CD4-positive, alpha-beta T cell (primary cell): ENCODE measurements at places on chromosomes 12 and 14.

- no peak for DNase-seq
These were observed 55.3 kb downstream of the FIGNL2 start for GRCh38 chr12:51793201-51793600.

GRCh38 chr14:63164108-63164683, 40.0 kb upstream of the RHOJ start:
- DNase-seq, result no peak

DNA sequence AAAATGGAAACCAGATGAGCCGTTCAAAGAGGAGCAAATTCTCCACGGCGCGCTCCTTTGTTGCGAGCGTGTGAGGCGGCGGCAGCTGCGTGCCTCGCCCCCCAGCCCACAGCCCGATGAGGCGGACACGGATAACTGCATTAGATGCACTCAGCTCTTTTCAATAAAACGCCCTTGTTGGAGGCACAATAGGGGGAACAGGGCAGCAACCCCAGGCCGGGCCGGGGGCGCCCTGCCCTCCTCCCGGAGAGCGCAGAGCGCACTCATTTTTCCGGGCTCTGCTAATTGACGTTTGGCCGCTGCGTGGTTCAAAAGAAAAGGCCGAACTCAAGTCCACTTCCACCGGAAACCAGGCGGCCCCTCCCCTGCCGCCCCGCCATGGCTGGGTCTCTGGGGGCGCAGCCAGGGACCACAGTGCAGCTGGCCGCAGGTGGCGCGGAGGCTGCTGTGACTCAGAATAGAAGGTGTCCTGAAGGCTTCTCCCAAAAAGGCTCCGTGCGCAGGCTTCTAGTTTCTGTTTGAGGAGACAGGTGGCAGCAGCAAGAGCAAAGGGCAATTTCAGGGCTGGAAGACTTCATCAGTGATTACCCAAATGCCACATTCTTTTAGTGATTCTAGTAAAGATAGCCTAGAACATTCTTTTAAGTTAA, 29.0 kb upstream of the SMOC1 start:
- DNase-seq, result no peak

- DNase-seq, result no peak
These were observed 3.3 kb upstream of the PAX9 start for GRCh38 chr14:36658123-36659009.

GRCh38 chr12:3532931-3533702, 42.1 kb downstream of the PRMT8 start:
- no peak for DNase-seq

- no peak for DNase-seq
These were observed 149.4 kb upstream of the HIF1A start for GRCh38 chr14:61545726-61546455.

DNA sequence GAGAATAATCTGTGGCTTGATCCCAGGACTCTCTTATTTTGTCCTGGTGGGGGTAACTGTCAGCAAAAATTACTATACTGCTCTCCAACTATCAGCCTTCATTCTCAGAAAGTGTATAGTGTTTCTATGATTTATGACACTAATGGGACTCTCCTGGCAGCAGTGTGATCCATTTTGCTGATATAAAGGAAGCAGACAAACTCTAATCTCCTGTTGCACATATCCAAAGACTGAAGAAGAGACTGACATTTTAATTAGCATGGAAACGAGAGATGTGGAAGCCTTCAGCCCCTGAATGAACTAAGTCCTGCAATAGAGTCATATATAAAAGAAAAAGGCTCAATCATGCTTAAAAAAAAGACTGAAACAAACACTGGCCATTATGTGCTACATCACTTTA, 127.8 kb upstream of the SSTR1 start:
- DNase-seq, result no peak

- no peak for DNase-seq
These were observed 3.8 kb upstream of the ARHGDIB start for GRCh38 chr12:14965221-14965620.

DNA sequence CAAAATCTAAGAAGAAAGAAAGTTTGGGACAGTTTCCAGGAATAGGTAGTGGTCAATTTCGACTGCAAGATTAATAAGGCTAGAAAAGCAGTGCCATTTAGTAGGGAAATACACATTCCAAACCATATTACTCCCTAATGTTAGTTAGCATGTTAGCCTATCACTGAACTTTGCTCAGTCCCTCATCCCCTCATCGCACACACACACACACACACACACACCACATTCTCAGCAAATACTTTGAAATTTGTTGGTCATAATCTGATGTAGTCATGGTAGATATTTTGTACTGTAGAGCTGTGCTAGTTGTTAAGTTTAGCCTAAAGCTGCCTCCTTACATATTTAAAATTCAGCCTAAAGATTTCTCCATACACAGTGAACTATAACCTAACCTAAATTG, 64.0 kb downstream of the MYF5 start:
- DNase-seq, result no peak

GRCh38 chr12:12432364-12432763, 75.5 kb downstream of the BORCS5 start:
- no peak for DNase-seq

DNA sequence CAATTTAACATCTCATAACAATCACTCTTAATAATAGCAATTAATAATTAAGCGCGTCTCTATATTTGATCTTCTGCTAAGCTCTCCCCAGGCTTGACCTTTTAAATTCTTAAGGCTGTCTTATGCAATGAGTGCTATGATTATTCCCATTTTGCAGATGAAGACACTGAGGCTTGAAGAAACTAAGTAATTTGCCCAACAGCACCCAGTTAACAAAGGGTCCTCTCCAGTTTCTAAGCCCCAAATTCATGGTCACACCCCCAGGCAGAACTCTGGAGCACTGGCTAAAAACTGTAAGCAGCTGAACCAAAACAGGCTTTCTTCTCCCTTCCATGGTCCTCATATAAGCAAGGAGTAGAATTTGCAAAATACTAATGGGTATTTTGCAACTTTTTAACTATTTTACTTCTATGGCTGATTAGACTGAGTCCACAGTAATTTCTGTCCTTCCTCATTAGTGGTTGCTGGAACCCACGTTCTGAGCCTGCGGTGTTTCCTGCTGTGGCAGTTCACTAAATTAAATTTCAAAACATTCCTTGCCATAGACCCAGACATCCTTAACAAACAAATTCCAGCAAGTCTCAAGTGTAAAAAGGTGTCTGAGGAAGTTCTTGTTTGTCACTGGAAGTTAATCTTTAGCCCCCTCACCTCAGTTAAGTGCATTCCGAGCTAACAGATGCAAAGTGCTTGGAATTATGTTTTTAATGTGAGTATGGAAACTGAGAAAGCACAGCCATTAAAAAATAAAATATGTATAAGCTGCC, 76.5 kb downstream of the TMEM132D start:
- DNase-seq, result no peak

GRCh38 chr12:59321278-59321677, 274.6 kb upstream of the SLC16A7 start:
- DNase-seq, result no peak

GRCh38 chr12:110756611-110757010, 13.9 kb upstream of the PPP1CC start:
- no peak for DNase-seq

DNA sequence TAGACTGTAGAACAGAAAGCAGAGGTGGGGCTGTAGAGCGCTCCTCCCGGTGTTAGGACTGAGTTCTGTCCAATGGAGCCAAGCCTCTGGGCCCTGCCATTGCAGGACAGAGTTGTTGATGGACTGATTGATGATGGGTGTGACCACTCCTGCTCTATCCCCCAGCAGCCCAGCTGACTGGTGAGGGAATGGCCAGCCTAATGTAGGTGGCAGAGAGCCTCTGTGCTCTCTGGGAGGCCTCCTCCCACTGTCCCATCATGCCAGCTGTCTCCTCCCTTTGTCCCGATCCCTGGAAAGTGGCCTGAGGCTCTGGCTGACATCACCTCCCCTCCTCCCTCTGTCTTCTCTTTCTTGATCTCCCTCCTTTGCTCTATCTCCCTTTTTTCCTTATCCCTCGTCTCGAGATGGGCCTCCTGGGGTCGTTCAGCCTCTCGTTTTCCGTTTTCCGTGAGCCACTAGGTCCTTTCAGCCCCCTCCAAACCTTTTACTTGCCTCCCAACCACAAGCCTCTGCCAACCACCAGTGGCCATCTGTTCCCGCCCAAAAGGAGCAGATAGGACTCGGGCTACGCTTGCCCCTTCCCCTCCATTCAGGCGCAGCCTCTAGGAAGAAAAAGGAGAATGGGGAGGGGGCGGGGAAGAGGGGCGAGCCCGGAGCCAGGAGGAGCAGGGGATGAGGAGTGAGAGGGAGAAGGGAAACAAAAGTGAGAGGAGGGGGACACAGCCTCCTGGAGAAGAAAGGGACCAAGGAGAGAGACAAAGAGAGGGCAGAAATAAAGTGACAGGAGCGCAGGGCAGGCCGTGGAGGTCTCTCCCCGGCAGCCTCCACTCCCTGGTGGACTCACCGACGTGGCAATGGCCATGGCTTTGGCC, 572 bp downstream of the EFS start:
- DNase-seq, result no peak

DNA sequence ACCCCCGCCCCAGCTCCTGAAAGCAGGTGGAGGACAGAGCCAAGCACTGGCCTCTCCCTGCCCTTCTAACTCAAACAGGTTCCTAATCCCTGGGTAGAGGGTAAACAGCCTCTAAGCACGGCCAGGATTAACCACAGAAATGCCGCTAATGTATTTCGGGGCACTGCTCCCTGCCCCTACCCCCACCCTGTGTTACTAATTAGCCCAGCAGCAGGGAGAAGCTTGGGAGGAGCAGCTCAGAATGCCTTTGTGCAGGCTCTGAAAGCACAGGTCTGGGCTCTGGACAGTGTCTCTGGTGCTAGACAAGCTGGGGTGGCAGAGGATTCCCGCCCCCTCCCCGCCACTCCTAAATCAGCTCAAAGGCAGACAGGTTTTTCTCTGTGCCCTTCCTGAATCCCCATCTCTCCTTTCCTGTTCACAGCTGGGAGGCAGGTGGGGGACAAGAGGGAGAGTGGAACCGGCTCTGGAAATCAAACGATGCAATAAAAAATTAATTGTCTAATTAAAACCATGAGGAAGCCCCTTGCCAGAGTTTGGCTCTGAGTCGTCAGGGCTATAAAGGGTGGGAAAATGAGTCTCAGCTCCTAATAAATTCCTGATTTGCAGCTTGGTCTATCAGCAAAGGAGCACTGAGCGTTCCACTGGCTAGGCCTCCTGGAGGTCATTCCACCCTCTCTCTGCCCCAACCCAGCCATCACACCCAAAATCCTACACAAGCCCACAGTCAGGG, 53.0 kb downstream of the SMUG1 start:
- DNase-seq, result no peak
